Activated CD4-positive, alpha-beta T cell treated with anti-CD3 and anti-CD28 coated beads for 24 hours (primary cell): ENCODE measurements at places on chromosomes 7 and 10.

GRCh38 chr7:137943132-137943551 lies 58.7 kb downstream of the CREB3L2 start:
- DNase-seq: no peak

- no peak for DNase-seq
Measured at GRCh38 chr7:880450-880849, 4.1 kb downstream of the GET4 start.

- DNase-seq: no peak
Measured at GRCh38 chr7:74059037-74059436, 24.6 kb upstream of the LIMK1 start.

DNA sequence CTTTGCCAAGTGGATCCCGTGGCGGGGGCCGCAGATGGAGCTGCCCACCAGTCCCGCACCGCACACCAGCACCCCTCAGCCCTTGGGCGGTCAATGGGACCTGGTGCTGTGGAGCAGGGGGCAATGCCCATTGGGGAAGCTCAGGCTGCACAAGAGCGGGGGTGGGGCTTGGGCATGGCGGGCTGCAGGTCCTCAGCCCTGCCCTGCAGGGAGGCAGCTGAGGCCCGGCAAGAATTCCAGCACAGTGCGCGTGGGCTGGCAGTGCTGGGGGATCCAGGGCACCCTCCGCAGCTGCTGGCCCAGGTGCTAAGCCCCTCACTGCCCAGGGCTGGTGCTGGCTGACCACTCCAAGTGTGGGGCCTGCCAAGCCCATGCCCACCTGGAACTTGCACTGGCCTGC lies 136.2 kb upstream of the ANKRD30A start:
- DNase-seq: no peak

DNA sequence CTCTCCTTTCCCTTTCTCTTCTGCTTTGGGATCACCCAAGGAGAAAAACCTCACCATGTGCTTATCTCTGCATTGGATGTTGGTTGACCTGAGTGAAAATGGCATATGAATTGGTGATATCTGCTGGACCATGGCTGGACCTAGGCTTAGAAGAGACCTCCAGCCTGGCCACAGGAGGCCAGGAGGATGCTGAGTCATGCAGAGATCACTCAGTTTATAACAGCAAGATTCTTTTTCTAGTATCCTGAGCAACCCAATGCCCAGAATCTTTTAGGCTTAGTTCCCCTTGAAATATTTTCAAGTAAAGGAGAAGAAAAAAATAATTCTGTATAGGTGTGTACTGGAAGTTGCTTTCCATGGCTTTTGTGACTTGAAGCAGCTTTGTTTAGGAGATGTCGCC lies 236.3 kb downstream of the KLF6 start:
- no peak for DNase-seq

DNA sequence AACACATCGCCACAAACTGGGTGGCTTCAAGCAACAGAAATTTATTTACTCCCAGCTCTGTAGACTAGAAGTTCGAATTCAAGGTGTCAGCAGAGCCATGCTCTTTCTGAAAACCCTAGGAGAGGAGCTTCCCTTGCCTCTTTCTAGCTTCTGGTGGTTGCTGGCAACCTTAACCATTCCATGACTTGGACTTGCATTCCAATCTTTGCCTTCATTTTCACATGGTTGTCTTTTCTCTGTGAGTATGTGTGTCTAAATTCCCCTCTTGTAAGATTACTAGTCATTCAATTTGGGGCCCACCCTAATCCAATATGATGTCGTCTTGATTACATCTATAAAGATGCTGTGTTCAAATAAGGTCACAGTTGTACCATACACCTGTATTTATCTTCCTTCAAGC lies 65.9 kb upstream of the PRKG1 start:
- DNase-seq: no peak

- DNase-seq: no peak
Measured at GRCh38 chr10:126634911-126635310, 35.6 kb downstream of the C10orf90 start.

GRCh38 chr7:121083790-121084251 lies 95.3 kb downstream of the CPED1 start:
- DNase-seq: no peak

DNA sequence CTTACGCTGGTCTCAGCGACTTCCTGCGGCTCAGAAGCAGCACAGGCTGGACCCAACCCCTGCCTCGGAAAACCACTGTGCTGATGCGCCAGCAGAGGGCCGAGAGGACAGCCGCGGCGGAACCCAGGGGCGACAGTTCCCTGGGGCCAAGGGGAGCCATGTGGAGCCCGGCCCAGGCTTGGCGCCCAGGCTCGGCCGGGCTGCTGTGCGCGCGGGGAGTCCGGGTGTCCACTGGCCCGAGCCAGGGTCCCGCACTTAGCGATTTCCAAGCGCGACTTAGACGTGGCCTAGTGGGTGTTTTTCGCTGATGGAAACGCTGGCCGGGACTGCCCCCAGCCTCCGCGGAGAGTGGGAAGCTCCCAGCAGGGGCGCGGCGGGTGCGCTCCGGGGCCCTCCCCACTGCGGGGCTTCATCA lies 18.6 kb upstream of the ZNF32 start:
- DNase-seq: no peak

GRCh38 chr10:10712155-10712704 lies 305.4 kb upstream of the CELF2 start:
- DNase-seq: no peak

DNA sequence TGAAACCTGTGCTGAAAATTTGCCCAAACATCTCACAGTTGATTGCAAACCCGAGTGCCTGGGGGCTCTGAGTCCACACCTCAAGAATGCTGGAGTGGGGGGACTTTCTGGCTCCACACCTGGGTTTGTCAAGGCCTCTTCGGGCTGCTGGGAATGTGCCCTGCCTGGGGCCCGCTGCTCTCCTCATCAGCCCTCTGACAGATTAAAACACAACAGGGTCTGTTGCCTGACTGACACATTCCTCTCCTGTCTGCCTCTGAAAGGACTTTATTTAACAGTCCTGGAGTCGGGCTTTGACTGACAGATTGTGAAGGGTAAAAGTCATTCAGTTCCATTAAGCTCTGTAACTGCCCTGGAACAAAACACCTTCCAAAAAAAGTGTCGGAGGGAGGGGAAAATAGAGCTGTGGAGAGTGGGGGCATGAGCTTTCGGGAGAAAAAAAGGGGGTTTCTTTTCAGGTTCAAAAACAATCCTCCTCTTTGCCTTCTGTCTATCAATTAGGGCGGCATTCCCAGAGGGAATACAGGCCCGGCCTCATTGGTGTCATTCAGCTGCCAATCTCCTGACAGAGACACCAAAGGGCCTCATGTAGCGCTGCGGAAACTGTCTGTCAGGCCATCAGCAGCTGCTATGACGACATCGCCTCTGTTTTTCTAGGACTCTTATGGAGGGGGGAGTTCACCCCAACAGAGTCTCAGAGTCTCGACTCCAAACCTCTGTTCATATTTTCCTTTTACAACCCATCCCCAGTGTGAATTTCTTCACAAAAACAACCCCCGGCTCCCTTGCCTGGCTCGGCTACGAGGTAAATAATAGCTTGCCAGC lies 398.8 kb upstream of the NFE2L3 start:
- DNase-seq: no peak

DNA sequence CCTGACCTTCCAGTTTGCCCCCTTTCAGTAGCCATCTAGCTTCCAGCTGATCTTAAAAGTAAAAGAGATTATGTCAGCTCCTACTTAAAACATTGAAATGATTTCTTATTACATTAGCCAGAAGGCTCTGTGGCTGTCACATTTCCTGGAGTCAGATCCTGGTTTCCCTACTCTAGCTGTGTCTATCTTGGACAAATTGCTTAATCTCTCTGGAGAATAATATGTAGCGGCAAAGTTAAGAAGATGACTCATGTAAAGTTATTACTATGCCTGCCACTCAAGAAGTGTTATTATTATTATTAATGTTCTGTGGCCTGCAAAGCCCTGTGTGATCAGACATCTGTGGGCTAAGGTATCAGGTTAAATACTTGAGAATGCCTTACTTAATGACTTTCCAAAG lies 107.2 kb downstream of the RUNDC3B start:
- DNase-seq: no peak

DNA sequence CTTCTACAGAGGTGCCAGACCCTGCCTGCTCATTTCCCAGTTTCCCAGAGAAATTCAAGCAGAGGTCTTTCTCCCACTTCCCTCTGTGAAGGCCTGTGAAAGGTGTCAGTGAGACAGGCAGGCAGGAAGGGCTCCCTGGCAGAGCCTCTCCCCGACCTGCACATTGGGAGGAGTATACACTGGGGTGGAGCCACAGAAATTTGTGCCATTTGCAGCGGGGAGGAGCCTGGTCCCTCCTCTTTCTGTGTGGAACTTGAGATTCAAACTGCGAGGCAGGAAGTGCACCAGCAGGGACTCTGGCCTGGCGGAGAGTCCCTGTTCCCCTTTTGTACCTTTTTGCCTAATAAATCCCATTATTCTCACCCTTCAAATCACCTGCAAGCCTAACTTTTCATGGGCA lies 54.6 kb upstream of the OPN4 start:
- no peak for DNase-seq
